ENCODE measurements at places on chromosomes 11 and 22.

DNA sequence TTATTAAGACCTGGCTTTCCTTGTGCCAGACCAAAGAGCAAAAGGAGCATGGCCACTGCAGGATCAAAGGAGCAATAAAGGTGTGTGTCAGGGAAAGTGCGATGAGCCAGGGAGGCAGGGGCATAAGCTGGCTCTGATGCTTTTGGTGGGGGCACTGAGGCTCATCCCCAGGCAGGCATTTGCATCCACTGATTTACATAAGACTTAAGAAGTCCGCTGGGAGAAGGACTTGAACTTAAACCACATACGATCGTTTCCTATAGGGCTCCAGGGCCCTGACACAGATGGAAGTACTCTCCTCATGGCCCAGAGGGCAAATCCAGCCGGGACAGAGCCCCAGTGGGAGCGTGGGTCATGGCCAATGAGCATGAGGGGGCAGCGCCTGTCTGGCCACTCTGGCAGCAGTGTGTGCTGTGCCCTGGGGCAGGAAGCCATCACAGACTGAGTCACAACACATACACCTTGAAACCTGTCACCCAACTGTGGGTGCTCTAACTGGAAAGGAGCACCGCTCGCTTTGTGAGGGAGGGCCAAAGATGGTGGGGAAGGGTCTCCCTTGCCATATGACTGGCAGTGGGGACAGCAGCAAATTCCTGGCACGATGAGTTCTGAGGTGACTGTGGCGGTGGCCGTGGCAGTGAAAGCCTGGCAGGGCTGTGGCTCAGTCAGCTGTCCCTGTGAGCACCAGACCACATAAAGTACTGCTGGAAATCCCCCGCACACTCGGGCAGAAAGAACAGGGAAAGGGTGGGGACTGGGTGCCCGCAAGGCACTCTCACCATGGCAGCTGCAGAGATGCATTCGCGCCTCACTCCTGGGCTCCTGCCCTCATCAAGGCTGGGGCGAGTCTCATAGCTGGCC lies 79.4 kb upstream of the LMO1 start:
- peak; percentile 68 for DNase-seq

DNA sequence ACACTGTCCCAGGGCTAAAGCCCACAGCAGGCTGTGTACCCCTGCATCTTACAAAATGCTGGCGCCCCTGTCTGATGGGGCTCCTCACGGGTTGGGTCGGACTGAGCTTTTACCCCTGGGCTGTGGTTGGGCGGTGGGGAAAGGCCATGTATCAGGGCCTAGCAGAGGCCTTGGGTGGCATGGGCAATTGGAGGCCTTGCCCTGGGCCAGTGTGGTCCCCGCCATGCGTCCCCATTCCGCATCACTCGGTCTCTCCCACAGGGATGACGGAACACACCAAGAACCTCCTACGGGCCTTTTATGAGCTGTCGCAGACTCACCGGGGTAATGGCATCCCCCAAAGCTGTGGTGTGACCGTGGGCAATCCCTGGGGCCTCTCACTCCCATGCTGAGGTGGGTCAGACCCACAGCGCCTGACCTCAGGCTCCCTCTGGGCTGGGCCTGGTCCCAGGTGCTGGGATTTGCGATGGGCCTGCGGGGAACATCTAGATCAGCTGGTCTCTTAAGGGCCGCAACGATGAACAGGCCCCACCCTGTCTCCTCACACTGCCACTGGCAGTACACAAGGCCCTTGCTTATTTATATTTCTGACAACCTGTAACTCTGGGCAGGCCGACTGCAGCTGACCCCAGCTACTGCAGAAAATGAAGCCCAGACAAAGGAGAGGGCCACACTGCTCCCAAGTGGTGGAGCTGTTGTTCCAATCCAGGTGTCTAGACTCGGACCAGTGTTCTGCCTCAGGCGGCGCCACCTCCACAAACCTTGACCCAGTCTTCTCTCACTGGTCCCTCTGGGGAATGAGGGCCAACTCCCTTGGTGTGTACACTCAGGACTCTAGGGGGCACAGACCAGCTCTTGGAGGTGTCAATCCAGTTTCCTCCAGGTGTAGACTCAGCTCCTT lies 12.3 kb downstream of the SLC16A8 start:
- no peak for DNase-seq

DNA sequence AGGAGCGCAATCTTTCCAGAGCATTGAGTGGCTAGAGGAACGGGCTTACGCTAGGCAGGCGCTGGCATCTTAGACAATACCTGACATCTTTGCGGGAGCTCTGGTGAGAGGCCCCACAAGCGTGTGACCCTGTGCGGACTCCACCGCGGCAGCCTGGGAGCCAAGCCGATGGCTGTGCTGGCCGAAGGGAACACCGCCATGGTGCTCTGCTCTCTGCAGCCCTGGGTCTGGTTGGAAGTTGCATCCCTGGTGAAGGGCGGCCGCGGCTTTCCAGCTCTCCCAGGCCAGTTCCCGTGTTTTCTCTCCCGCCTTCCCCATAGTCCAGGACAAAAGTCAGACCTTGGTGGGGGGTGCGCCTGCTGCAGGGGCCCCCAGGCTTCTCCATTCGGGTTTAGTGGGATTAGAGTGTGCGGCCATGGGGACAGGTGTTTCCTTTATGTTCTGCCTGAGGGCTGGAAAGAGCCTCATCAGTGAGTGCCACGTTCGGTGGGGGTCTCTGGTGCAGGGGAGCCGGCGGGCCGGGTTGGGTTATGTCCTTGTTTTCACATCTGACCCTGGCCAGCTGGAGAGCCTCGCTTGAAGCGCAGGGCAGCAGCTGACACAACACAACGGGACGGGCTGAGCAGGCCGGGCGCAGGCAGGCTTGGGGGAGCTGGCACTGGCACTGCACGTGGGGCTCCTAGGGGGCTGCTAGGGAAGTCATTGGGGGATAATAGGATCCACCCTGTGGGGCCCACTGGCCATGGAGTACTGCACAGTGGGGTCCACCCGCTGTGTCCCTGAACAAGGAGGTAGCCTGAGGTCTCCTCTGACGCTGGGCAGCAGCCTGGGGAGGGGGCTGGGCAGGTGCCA lies 94.8 kb downstream of the KCNQ1 start:
- no peak for DNase-seq

DNA sequence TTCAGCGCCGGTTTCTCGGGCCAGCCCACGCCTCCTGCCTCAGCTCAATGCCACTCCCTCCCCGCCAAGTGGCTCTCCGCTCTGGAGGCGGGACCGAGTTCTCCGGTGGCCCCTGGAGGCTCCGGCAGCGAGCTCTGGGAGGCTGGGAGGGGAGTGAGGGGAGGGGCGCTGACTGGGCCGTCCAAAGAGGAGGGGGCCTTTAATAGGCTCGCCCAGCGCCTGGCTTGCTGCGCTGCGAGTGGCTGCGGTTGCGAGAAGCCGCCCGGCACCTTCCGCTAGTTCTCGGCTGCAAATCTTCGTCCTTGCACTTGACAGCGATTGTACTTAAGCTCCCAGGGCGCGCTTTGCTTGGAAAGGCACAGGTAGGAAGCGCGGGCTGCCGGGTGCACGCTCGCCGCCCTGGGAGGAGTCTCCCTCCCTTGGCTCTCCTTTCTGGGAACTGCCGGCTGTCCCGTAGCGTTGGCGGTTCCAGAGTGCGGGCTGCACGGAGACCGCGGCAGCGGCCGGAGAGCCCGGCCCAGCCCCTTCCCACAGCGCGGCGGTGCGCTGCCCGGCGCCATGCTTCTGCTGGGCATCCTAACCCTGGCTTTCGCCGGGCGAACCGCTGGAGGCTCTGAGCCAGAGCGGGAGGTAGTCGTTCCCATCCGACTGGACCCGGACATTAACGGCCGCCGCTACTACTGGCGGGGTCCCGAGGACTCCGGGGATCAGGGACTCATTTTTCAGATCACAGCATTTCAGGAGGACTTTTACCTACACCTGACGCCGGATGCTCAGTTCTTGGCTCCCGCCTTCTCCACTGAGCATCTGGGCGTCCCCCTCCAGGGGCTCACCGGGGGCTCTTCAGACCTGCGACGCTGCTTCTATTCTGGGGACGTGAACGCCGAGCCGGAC lies at the start of gene ADAMTS15:
Gene ADAMTS15, plus strand, starts transcription at position 230 of the 894 bp plus-strand sequence. Its CDS starts 329 bp downstream, at position 559.
- DNase-seq: peak; percentile 60

DNA sequence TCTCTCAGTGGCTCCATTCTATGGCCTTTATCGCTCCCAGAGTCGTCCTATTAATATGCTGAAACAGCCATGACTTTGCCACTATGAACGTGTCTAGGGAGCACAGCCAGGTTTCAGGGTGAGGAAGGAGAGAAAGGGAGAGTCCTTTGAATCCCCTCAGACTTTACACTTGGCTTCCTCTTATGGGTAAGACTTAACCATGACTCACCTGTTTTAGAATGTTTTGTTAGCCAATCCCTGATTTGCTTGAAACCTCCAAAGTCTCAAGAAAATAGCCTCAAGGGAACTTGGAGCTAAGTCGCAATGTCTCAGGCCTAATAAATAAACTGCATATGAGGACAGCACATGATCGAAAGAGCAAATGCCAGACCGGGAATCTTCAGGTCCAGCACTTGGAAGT lies 131.2 kb upstream of the RCN1 start:
- peak; percentile 88 for DNase-seq

DNA sequence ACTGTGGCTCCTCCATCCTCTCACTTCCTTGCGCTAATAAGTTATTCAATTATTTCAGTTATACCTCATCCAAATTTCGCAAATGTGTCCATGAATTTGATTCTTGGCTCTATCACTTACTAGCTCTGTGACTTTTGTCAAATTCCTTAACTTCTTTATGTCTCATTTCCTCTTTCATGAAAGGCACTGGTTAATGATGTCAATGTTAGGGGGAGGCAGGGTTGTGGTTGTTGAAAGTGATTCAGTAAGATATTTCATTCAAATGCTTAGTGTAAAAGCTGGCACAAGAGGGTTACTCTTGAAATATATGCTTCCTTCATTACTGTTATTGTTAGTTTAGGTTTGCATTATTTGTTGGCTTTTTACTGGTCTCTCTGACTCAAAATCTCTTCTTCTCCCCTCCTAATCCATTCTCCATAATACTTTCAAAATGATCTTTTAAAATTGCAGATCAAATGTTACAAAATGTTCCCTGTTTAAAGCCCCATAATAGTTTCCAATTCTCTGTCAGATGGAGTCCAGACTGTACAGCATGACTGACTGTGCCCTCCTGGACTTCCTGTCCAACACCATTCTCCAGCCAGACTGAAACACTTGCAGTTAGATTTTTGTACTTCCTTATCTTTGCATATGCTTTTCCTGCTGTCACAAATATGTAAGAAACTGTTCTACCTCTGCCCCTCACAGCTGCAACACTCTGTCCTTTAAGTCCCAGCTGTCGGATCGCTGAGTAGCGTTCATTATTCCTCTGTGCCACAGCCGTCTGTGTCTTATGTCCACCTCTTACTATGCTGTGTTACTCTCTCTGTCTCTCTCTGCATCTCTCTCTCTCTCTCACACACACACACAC lies 510.6 kb upstream of the RAG2 start:
- peak; percentile 7 for DNase-seq

Data from renal cortical epithelial cell (primary cell).